CD4-positive, alpha-beta T cell treated with Interleukin-4 for 1 hour (primary cell): ENCODE measurements at places on chromosomes 3 and 15.

DNA sequence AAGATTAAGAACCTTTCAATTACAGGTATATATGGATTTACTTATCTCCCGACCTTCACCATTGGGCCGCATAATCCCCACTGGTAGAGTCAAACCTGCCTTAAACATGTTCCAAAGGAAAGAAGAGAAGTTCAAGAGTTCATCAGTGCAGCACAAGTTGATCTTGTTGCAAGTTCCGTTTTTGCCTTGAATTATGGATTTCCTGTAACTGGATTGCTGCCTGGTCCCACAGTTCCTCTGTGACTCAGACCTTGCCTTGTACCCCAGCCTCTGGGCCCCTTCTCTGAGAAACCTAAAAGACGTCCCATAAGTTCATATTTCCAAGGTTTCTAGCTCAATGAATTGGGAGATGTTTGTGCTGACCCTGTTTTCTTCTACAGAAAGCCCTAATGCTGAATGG lies 112.5 kb upstream of the THBS1 start:
- no peak for DNase-seq

DNA sequence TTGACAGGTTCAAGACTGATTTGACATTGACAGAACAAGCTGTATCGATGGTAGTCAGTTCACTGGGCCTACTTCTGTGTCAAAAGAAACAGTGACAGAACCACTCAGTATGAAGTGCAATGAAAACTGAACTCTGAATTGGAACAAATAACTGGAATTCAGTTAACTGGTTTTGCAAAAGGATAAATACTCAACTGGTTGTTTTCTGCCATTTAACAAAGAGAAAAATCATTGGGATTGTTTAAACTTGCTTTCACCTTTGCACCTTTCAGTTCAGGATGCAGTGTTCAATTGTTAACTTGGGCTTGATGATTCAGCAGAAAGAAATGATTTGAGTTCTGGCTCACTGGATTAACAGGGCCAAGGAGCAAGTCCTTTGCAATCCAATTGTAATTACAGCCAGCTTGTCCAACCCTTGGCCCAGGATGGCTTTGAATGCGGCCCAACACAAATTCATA lies 4.9 kb downstream of the BTD start:
- DNase-seq = no peak

GRCh38 chr3:36558961-36559360 lies 178.7 kb downstream of the STAC start:
- DNase-seq = no peak

DNA sequence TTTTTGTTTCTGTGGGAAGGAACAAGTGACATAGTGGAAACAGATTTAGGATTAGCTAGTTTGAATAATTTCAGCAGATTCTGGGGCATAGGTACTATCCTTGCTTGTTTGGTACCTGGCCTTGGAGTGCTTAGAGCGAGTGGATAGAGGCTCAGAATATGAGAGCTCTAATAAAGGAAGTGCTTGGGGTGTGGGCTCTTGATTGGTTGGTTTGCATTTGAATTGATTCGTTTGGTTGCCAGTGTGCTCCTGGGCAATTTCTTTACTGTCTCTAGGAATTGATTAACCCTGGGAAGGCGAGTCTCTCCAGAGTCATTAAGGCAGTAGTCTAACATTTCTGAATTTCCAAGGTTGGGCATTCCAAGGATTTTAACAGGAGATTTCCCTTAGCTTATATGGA lies 98.0 kb downstream of the DTWD1 start:
- no peak for DNase-seq

DNA sequence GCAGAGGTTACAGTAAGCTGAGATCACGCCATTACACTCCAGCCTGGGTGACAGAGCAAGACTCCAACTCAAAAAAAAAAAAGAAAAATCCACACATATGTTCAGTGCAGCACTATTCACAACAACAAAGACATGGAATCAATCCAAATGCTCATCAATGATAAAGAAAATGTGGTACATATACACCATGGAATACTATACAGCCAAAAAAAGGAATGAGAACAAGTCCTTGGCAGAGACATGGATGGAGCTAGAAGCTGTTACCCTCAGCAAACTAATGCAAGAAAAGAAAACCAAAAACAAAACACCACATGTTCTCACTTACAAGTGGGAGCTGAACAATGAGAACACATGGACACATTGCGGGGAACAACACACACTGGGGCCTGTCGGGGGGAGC lies 25.5 kb downstream of the PYGO1 start:
- DNase-seq = no peak

DNA sequence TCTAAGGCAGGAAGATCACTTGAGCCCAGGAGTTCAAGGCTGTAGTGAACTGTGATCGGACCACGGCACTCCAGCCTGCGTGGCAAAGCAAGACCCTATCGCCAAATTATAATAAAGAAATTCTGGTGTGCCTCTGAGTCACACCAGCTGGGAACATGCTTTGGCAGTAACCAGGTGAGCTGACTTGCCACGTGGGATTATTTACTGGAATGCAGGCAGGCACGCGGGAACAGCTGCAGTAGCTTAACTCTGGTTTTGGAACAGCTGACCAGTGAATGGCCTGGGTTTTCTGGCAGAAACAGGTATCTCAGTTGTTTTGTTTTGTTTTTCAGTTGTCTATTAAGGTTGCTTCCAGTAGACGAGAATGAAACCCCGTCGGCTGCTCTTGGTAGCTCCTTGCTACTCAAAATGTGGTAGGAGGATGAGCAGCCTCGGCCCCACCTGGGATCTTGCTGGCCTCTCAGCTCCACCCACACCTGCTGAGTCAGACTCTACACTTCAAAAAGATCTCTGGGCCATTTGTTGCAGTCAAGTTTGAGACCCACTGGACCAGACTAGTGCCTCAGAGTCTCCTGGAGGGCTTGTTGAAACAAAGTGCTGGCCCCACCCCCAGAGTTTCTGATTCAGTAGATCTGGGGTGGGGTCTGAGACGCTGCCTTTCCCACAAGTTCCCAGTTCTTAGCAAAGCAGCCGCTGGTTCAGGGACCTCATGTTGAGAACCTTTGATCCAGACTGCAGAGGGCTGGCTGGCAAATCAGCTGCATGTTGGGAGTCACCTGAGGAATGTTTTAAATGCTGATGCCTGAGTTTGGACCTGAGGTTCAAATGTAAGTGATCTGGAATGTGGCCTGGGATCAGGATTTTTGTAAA lies 26.6 kb downstream of the IDH2 start:
- DNase-seq = no peak

DNA sequence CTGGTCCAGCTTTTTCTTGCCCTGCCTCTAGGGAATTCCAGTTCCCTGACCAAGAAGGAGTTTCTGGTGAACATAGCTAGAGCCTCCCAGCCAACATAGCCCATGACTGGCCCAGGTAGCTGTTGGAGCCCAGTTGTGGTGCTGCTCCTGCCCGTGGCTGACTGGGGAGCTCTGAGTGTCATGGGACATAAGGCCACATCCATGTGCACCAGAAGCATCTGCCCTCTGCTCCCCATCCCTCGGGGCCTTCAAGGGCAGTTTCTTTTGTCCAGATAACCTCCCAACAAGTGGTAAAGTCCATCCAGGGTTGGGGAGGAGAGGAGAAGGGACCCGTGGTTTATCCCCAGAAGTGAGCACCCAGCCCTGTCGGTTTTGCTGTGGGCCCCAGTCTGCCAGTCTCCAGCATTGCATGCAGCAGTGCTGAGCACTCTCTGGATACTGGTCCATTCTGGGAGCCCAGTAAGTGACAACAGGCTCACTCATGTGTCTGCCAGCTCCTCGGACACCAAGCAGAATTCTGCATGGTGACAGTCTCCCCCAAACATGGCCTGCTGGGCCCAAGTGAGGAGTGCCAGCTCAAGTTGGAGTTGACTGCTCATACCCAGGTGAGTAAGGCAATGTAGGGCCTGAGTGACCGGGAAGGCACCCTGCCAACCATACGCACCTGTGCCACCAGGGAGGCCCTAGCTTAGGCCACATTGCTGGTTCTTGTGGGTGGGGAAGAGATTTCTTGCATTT lies 28.8 kb downstream of the ACAA1 start:
- DNase-seq = no peak

DNA sequence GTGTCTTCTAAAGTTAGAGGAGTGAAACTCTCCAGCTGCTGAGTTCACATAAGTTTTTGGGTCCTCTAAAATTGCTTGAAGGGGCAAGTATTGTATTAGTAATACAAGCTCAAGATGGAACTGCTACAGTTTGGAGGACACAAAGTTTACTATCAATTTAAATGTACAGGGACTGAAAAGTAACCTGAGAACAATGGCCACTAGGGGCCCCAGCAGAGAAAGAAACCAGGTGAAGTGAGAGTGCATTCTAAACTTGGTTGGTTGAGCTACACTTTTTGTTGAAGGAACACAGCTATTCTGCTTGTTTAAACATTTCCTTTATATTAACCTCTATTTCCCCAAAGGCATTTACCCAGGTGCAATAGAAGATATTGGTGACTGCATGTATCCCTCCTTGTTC lies 755.5 kb downstream of the GBE1 start:
- no peak for DNase-seq

DNA sequence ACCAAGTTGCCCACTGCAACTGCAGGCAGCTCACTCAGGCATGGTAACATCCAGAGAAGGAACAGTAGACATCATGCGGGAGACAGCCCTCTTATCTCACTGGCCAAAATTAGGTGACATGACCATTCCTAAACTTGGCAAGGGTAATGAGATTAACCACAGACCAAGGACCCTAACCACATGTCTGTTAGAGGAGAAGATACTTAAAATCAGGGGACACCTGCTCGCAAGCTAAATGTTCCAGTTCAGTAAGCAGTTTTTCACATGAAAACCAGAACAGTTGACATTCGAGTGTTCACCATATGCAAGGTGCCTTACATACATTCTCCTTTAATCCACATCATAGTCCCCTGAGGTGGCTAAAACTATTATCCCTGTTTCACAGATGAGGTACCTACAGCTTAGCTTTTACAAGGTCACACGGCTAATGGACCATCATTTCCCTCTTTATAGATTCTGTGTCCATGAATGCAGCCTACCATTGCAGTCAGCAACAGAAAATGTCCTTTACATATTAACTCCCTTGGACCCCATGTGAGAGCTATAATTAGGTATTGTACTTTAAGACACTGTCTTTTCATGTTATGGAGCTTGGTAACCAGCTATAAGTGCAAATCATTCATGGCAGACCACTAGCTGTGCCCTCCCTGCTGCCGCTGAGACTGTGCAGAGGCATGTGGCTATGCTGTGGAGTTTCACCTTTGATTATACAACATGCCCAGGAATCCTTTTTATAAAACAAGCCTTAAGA lies 154.1 kb downstream of the LIPC start:
- no peak for DNase-seq

GRCh38 chr15:40582726-40583246 lies 11.3 kb upstream of the KNL1 start:
- peak; percentile 52 for DNase-seq

GRCh38 chr3:108300103-108300849 lies 3.9 kb downstream of the HHLA2 start:
- no peak for DNase-seq

DNA sequence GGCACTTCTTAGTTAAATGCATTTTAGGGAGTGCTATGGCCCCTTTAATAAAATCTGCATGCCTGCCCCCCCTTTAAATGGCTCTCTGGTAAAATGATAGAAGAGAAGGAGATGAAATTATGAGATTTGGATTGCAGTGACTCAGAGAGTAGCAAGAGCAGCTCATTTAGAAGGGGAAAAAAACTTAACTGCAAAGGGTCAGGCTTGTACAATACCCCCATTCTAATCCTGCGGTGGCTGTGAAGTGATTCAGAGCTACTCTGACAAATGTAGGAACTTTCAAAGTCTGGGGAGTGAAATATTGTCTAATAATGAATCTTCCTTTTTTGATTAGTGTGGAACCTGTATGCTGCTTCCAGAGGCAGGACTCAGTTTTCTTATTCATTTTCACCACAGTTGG lies 44.1 kb upstream of the TBC1D23 start:
- DNase-seq = no peak

DNA sequence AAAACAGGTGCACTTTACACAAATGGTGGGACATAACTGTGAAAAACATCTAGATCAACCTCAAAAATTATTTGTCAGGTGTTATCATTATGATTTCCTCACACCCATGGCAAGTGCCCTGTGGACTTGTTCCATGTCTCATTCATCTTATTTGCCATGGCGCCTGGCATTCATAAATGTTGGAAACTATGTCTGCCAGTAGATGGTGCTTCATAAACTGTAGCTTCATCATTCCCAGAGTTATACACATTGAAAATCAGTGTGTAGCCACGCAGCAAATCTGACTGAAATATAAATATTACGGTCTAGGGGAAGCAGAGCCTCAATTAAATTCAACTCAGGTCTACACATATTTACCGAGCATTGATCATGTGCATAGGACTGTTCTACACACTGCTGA lies 90.7 kb downstream of the IMPG2 start:
- no peak for DNase-seq

- peak; percentile 42 for DNase-seq
Measured at GRCh38 chr3:122322095-122323075, 2.7 kb upstream of the CSTA start.

- no peak for DNase-seq
Measured at GRCh38 chr3:157073810-157074209, 86.1 kb downstream of the CCNL1 start.

GRCh38 chr3:160114355-160114995 lies 110.7 kb upstream of the C3orf80 start:
- no peak for DNase-seq

GRCh38 chr15:100570735-100571313 lies 31.2 kb downstream of the LINS1 start:
- DNase-seq = no peak

GRCh38 chr15:100713163-100713867 lies 110.9 kb downstream of the ASB7 start:
- DNase-seq = no peak

GRCh38 chr3:153619268-153619667 lies 457.2 kb downstream of the RAP2B start:
- DNase-seq = no peak
